ENCODE measurements at places on chromosomes 4 and X. TPM values are rescaled to one million over a fixed set of nuclear protein-coding genes. Genes with fewer than 3 reads are reported as not detected.

Gene DUSP21
- not detected for total RNA-seq

Gene RGN
- 18.8 TPM for total RNA-seq

GRCh38 chrX:109635146-109635545, 10.2 kb upstream of the KCNE5 start:
- H3K4me1 ChIP-seq: no peaks in the 10 kb centered on the region
- H3K27ac ChIP-seq: no peak overlapping the region
- no peaks in the 10 kb centered on the region for H3K36me3 ChIP-seq
- DNase-seq: no peak
- H3K27me3 ChIP-seq: no peaks in the 10 kb centered on the region

GRCh38 chrX:22575161-22575845, 302.6 kb downstream of the CBLL2 start:
- no peak overlapping the region for H3K4me3 ChIP-seq
- no peaks in the 10 kb centered on the region for H3K4me1 ChIP-seq
- H3K36me3 ChIP-seq: no peaks in the 10 kb centered on the region
- no peak overlapping the region for H3K27ac ChIP-seq
- no peak for DNase-seq
